GM12878 (cell line): ENCODE measurements at places on chromosomes 12 and 14. TPM values are rescaled to one million over a fixed set of nuclear protein-coding genes. Genes with fewer than 3 reads are reported as not detected.

DNA sequence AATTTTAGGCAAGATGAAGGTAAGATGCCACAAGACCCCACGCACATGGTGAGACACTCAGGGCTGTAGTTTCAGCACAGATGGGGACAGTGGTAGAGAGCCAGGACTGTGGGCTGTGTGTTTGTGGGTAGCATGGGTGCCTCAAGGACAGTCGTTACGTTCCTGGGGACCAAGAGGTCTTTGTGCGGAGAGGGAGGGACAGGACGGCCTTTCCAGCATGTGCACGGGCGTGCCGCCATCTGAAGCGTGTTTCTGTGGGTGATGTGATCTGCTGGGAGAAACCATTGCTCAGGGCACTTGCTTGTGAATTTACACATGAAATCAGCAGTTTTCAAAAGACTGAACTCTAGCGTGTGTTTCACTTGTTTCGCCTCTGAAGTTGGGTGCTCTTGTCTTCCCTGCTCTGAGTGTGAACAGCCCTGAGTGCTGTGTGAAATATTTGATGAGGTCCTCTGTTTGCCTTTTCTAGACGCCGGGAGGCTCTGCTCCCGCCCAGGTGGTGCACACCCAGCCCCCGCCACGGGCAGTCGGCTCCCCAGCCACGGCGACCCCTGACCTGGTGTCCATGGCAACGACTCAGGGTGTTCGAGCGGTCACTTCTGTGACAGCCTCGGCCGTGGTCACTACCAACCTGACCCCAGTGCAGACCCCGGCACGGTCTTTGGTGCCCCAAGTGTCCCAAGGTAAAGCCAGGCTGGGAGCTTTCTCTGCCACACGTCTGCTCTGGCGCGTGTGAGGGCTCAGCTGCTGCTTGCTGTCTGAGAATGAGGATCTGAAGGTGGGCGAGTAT is 82.3 kb downstream of the DDX51 start:
- no peak for DNase-seq

DNA sequence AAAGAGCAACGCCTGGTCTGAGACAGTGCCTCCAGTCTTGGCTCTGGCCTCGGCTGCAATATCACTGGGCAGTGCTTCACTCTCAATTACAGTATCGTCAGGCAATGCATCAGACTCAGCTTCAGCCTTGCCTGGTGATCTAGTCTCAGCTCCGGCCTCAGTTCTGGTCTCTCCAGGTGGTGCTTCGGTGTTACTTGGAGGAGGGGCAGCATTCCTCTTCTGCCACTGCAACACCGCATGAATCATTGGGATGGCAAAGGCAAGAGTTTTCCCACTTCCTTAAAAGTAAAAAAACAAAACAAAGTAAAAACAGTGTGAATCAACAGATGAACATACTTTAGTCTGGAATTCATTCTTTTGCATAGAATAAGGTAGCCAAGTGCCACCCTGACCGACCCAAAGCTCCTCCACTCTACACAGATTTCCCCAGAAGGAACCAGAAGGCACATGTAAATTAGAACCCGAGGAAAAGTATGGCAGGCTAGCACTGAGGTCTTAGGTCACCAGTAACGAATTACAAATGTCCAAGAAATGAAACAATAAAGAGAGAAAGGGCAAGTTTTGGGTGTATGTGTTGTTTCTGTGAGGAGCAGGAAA is 18.6 kb downstream of the DDX24 start:
- DNase-seq: no peak

- DNase-seq: no peak
These were observed 64.5 kb upstream of the DAAM1 start for GRCh38 chr14:59123975-59124374.

GRCh38 chr12:113022563-113023297 is 33.8 kb upstream of the DTX1 start:
- no peak for DNase-seq

DNA sequence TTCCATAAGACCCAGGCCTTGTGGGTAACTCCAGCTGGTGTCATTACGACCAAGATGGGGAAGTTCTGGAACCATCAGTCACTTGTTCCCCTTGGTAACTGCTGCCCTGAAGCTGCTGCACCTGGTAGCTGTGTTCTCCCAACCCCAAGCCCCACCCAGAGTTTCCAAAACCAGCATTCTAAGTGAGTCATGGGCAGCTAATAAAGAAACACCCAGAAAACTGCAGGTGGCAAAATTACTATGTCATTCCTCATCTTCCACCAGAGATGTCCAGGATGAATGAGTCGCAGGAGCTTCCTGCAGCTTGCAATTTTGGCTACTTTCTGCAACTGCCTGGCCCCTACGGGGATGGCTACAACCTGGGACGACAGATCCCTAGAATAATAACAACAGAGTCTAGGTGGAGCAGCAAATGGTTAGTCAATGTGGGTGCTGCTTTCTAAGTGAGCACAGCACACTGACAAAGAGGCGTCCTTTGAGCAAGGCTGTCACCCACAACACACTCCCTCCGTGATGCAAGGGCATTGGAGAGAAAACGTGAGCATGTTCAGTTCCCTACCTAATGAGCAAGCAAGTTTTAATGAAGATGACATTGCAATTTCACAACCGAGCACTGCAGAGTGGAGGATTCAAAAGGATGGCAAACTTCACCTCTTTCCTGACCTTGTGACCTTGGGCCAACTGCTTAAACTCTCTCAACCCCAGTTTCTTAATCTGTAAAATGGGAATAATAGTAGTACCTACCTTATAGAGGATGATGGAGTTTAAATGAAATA is 301.4 kb upstream of the NOS1 start:
- no peak for DNase-seq

GRCh38 chr12:34401659-34402227 is 379.4 kb downstream of the ALG10 start:
- DNase-seq: no peak

- DNase-seq: no peak
These were observed 89.9 kb upstream of the HSPB8 start for GRCh38 chr12:119088685-119089379.

GRCh38 chr12:64794305-64794704 is 30.1 kb upstream of the TBC1D30 start:
- no peak for DNase-seq

- no peak for DNase-seq
These were observed 581.3 kb downstream of the TMEM121 start for GRCh38 chr14:106107703-106108102.

DNA sequence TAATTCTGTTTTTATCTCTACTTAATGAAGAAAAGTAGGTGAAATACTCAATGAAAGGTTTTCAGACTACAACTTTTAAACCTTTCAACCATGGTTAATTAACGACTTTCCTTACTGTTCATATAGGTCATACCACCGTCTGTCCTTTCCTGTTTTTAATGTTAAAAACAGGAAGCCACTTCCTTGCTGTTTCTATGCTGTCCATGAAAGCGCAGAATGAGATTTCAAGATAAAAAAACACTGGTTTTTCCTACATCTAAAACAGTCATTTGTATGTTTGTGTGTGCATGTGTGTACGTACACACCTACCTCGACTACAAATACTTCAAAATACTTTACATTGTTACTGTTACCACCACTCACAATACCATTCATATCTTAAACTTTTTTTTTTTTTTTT is 27.3 kb downstream of the SPTLC2 start:
- no peak for DNase-seq

Gene TEX52
- total RNA-seq: not detected in 2 replicates

Gene CLEC6A
- total RNA-seq: not detected in 2 replicates

Gene TRIM9
- 0.18 and 0.19 TPM in 2 replicates for total RNA-seq

Gene STYK1
- total RNA-seq: 0.48 and 1.0 TPM in 2 replicates

Gene NPFF
- total RNA-seq: not detected in 2 replicates
